ENCODE measurements at places on chromosomes 16 and 17.

DNA sequence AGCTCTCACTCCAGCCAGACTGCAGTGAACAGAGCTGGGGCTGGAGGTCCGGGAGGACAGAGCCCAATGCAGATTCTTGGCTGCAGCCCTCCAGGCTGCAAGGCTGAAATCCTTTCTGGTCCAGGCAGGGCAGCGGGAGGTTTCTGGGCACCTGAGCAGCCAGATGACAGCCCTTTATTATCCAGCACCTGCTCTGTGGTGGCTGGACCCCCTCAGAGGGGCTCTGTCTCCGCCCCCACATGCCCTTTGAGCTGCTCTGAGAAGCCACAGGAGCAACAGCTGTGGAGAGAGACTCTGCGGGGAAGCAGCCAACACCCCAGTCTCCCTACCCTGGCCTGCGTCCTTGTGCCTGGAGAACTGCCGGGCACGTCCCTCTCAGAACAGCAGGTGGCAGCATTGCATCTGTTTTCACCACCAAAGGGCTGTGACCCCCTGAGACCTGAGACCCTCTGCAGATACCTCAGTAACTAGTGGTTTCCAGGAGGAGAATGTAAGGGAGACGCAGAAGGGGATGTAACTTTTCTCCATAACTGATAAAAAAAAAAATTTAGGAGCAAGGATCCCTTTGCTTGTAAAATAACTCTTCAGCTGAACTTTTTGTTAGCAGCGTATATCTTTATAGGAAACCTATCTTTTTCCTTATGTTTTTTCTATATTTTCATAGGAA lies 3.7 kb upstream of the CNP start:
- DNase-seq, result peak; percentile 77

DNA sequence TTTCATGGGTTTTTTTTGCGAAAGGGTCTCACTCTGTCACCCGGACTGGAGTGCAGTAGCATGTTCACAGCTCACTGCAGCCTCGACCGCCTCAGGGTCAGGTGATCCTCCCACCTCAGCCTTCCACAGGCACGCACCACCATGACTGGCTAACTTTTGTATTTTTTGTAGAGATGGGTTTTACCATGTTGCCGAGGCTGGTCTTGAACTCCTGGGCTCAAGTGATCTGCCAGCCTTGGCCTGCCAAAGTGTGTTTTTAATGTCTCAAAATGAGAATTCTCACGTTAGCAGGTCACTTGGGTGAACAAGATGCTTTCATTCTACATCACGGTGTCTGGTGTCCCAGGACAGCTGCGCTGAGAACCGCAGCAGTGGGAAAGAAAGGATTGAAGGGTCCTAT lies 3.2 kb downstream of the FBXO31 start:
- DNase-seq, result no peak

GRCh38 chr17:40319651-40320540 lies 10.9 kb downstream of the RARA start:
- DNase-seq, result no peak

DNA sequence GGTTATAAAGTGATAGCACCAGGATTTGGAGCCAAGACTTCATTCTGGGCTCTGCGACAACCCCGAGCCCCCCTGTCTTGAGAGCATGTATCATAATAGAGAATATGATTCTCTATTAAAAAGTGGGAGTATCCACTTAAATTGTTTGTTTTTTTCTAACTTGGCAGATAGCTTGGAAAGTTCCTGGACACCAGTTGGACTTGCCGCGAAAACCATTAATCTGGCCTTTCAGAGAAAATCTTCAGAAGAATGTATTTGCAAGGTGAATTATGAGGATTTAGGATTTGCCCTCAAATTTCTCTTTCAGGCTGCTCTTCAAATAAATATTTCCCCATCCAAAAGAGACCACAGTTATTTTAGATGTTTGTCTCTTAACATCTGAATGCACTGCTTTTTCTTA lies 53.5 kb downstream of the MARCHF10 start:
- DNase-seq, result no peak

GRCh38 chr16:84863481-84863814 lies 43.7 kb downstream of the CRISPLD2 start:
- no peak for DNase-seq

All from NCI-H1694 (cell line).